Mesendoderm (in vitro differentiated cells): ENCODE measurements at places on chromosomes 13 and 19.

- no peak for DNase-seq
- H3K4me1 ChIP-seq, result no peaks in the 10 kb centered on the region
- no peak overlapping the region for H3K4me3 ChIP-seq
- H3K27ac ChIP-seq, result peak overlapping the region; percentile 81
- H3K27me3 ChIP-seq, result no peaks in the 10 kb centered on the region
- no peaks in the 10 kb centered on the region for H3K36me3 ChIP-seq
Measured at GRCh38 chr13:101655435-101655834, 203.0 kb downstream of the ITGBL1 start.

DNA sequence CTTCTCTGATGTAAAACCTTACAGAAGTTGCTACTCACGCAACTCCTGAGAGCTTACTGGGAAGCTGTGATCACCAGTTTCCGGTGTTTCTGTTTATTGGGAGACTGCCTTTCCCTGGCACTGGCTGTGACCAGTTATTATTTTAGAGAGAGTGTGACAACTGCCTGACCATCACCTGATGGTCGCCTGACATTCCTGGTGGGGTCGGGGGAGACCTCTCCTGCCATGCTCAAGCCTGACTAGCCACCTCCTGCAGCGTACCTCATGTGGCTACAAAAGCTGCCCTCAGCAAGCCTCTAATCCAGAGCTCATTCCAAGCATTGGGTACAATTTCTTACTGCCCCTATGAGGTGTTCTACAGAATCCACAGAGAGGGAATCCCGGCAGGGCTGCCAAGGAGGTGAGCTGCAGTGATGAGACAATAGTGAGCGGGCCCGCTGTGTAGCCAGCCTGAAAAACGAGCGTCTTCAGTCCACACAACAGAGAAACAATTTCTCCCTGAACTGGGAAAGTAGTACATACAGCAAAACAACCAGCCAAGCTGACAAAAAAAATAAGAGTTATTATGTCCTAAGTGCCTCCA, 28.7 kb downstream of the GJA3 start:
- no peak overlapping the region for H3K4me3 ChIP-seq
- H3K36me3 ChIP-seq, result no peaks in the 10 kb centered on the region
- H3K4me1 ChIP-seq, result no peaks in the 10 kb centered on the region
- H3K27ac ChIP-seq, result no peak overlapping the region

DNA sequence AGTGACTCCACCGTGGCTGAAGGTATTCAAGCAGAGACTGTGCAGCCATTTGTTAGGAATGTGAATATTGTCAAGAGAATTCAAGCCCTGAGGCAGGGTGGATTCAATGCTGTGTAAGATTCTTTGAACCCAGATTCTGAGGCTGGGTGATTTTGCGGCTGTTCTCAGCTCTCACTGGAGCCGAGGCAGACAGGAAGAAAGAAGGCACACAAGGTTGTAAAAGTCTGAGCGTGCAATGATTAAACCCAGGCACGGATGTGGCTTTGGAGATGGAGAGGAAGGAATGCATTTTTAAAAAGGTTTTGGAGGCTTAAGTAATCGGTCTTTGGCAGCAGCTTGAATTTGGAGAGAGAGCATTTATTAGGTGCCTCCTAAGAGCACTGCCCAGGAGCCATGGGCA, 187.9 kb downstream of the KATNAL1 start:
- H3K27me3 ChIP-seq, result no peaks in the 10 kb centered on the region
- no peaks in the 10 kb centered on the region for H3K4me1 ChIP-seq
- H3K36me3 ChIP-seq, result no peaks in the 10 kb centered on the region
- no peak overlapping the region for H3K4me3 ChIP-seq

- no peaks in the 10 kb centered on the region for H3K4me1 ChIP-seq
- H3K27me3 ChIP-seq, result no peaks in the 10 kb centered on the region
- H3K4me3 ChIP-seq, result no peak overlapping the region
- H3K36me3 ChIP-seq, result no peaks in the 10 kb centered on the region
Measured at GRCh38 chr13:113777311-113778260, 18.6 kb downstream of the TMEM255B start.

DNA sequence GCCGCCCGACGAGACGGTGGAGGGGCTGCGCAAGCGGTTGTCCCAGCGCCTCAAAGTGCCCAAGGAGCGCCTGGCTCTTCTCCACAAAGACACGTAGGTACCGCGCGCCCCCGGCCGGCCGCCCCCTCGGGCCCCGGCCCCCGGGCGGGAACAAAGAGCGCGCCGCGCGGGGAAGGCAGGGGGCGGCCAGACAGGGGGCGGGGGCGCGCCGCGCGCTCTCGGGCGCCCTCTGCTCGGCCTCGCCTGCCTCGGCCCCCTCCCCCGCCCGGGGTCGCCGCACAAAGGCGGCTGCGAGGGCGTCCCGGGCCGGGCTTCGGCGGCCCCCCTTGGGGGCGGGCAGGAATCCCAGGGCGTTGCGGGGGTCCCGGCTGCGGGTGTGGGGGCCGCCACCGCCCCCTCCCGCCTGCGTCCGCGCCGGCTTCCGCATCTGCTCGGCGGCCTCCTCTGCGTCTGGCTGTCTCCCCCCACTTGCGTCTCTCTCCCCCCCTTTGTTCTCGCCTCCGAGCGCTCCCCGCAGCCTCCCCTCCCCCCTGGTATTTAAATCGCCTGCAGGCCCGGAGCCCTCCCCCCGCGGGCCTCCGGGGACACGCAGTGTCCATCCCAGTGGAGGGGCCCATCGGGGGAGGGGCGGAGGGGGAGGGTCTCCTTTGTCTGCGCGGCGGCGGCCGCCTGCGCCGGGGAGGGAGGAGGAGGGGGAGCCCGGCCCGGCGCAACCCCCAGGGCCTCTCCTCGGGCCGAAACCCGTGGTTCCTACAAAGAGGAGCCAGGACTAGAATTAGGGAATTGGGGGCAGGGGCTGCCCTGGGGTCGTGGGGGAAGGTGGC, 2.3 kb downstream of the MIDN start:
- DNase-seq, result peak; percentile 92
- H3K27ac ChIP-seq, result peak overlapping the region; percentile 91
- H3K27me3 ChIP-seq, result no peaks in the 10 kb centered on the region
- peak overlapping the region; percentile 77 for H3K4me3 ChIP-seq
- no peaks in the 10 kb centered on the region for H3K4me1 ChIP-seq
- peaks cover 18% of the 10 kb centered on the region for H3K36me3 ChIP-seq

GRCh38 chr13:107348471-107348870, 780.5 kb upstream of the ARGLU1 start:
- no peaks in the 10 kb centered on the region for H3K36me3 ChIP-seq
- no peak for DNase-seq
- H3K4me3 ChIP-seq, result no peak overlapping the region
- no peaks in the 10 kb centered on the region for H3K27me3 ChIP-seq
- no peak overlapping the region for H3K27ac ChIP-seq
- H3K4me1 ChIP-seq, result peaks cover 4% of the 10 kb centered on the region

DNA sequence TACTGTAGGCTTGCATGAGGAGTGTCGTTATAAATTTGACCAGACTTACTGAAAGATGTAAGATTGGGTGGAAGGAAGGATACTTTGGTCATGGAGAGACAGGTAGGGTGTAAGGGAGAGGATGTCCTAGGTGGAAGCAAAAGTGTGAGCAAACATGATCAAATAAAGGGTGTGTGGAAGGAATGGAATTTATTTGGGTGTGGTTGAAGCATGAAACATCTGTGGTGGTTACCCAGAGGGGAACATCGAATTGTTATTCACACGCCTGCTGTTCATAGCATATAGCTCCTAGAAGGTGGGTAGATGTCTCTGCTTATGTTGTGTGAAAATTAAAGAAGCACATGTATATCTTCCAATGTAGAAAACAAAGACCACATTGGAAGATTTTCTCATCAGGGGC, 157.7 kb downstream of the ATP8A2 start:
- no peaks in the 10 kb centered on the region for H3K4me1 ChIP-seq
- H3K27me3 ChIP-seq, result no peaks in the 10 kb centered on the region
- H3K27ac ChIP-seq, result no peak overlapping the region
- H3K4me3 ChIP-seq, result no peak overlapping the region
- DNase-seq, result no peak

DNA sequence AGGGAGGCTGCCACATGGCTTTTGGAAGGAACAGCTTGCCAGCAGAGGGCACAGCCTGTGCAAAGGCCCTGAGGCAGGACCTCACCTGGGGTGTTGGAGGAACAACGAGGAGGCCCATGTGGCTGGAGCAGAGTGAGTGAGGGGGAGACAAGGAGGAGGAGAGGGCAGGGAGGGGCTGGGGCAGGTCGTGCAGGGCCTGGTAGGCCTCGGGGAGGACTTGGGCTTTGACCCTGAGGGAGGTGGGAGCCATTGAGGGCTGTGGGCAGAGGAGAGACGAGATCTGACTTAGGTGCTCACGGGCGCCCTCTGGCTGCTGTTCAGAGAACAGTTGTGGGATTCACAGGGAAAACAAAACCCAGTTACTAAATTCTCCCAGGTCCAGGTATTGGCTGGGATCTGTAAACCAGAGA, 25.2 kb downstream of the ZNRF4 start:
- peak; percentile 52 for DNase-seq
- peaks cover 4% of the 10 kb centered on the region for H3K4me1 ChIP-seq

GRCh38 chr19:2648528-2648937, 54.0 kb downstream of the GNG7 start:
- no peaks in the 10 kb centered on the region for H3K36me3 ChIP-seq
- DNase-seq, result peak; percentile 73
- no peak overlapping the region for H3K4me3 ChIP-seq
- no peaks in the 10 kb centered on the region for H3K27me3 ChIP-seq
- H3K4me1 ChIP-seq, result no peaks in the 10 kb centered on the region
